Thymus (tissue), 14 donors: ENCODE measurements at places on chromosomes 12 and 14.

DNA sequence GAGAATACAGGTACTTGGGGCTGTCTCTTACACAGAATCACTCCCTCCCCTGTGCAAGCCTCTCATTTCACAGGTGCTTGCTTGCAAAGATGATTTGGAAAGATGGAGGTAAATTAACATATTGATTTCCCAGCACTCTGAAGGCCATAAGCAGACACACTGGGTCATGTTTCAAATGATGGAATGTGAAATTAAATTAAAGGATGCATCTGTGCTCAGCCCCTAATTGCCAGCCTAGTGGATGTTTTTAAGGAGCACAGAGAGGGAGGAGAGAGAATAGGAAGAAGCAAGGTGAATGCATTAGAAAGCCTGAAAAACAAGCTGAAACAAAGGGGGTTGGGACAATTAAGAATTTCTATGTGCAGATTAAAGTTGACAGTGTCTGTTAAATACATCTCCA, 96.1 kb upstream of the GRIP1 start:
- no peak for DNase-seq

DNA sequence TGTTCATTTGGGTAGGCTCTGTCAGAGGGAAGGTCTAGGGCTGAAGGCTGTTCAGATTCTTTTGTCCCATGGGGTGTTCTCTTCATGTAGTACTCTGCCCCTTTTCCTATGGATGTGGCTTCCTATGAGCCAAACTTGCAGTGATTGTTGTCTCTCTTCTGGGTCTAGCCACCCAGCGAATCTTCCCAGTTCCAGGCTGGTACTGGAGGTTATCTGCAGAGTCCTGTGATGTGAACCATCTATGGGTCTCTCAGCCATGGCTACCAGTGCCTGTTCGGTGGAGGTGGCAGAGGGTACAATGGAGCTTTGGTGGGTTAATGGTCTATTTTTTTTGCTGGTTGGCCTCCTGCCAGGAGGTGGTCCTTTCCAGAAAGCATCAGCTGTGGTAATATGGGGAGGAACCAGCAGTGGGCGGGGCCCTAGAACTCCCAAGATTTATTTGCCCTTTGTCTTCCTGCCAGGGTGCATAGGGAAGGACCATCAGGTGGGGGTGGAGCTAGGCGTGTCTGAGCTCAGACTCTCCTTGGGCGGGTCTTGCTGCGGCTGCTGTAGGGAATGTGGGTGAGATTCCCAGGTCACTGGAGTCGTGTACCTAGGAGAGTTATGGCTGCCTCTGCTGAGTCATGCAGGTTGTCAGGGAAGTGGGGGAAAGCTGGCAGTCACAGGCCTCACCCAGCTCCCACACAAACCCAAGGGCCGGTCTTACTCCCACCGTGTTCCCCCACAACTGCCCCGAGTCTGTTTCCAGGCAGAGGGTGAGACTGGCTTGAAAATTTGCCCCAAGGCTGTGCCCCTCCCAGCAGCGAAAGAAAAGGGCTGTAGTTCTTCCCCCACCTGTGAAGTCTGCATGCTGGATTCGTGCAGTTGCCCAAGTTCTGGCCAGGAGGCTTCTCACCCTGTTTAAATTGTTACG, 17.5 kb downstream of the MTRFR start:
- no peak for DNase-seq

GRCh38 chr14:100983710-100984109, 80.2 kb upstream of the RTL1 start:
- no peak for DNase-seq

DNA sequence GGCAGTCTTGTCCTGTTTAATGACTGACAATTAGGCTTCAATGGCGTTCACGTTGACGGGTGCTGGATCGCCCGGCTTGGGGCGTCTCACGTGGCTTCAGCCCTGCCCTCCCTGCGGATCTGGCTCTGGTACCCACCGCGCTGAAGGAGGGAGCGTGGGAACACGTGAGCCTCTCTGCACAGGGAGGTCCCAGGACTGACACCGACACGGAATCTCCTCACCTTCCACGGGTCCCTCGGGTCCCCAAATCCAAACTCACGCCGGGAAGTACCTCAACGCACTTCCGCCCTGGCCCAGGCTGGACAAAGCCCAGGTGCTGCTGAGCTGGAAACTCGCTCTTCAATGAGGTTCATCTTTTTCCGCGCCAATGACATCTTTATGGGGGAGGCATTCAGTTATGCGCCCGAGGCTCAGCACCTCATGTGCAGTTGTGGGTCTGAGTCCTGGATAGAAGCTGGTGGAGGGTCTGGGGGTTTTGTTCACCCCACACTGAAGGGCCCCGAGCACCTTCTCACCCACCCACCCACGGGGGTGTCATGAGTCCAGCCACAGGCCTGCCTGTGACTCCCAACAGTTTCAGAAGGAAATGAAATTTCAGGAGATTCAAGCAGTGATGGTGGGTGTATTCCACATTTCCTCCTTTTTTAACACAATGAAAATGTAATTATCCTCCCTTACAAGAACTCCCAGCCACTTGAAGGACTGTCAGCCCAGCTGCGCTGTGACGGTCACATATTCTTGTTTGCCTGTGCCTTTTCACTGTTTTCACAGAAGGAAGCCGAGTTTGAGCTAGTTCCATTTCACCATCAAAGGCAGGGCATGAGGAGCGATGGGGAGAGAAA, 251.7 kb upstream of the SFSWAP start:
- DNase-seq, result no peak

DNA sequence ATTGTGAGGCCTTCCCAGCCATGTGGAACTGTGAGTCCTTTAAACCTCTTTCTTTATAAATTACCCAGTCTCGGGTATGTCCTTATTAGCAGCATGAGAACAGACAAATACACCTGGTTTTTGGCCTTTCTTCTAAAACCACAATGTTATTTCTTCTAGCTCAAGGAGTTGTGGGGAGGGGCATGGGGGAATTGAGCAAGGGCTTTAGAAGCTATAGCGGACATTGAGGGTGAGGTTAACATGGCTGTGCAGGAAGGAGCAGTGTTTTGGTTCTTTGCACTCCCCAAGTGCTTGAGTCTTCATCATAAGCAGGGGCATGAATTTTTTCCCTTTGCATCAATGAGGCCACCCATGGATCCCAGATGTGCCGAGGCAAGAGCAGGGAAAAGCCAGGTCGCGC, 86.8 kb downstream of the SPRING1 start:
- DNase-seq, result no peak

GRCh38 chr12:95789126-95790032, 1.2 kb downstream of the NTN4 start:
- DNase-seq, result no peak

DNA sequence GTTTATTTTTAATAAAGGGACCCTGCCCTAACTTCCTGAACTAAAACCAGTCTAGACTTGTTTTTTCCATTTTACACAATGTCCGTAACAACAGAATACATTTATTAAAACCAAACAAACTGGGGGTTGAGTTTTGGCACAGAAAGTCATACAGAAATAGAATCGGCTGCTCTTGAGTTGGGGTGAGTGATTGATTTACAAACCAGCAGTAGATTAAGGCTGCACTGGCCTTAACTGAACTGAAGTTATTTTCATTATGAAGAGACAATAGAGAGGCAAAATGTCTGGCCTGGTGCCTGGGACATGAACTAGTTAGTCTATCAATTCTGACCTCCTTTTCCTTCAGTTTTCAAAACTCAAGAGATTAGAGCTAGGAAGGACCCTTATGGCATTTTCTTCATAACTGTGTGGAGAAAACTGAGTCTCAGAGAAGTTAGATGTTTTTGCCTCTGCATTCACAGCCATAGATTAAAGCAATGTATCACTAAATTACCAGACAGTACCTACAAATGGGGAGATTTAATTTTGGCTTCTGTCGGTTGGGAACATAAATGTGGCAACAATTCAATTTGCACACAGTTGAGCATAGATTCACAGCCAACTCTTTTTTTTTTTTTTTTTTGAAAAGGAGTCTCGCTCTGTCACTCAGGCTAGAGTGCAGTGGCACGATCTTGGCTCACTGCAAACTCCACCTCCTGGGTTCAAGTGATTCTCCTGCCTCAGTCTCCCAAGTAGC, 19.8 kb upstream of the MGP start:
- DNase-seq, result no peak

- DNase-seq, result no peak
Observed at GRCh38 chr12:130595566-130595965, 120.5 kb downstream of the RIMBP2 start.

DNA sequence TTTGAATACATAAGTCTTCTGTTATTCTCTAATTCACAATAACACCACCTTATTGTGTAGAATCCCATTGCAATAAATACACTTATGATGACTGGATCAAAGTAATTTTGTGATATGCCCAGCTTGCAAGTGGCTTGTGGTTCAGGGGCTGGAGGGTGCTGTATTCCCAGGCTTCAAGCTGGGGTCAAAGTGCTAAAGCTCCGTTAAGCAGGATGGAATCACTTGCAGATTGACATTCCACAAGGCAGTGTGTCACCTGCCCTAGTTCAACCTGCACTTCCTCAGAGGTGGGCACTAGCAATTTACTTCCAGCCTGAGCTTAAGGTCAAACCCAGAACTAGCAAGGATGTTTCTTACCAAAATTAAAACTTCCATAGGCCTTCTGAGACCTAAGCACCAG, 166.6 kb downstream of the SSPN start:
- DNase-seq, result no peak

GRCh38 chr14:51310505-51310944, 70.5 kb downstream of the TMX1 start:
- DNase-seq, result no peak

DNA sequence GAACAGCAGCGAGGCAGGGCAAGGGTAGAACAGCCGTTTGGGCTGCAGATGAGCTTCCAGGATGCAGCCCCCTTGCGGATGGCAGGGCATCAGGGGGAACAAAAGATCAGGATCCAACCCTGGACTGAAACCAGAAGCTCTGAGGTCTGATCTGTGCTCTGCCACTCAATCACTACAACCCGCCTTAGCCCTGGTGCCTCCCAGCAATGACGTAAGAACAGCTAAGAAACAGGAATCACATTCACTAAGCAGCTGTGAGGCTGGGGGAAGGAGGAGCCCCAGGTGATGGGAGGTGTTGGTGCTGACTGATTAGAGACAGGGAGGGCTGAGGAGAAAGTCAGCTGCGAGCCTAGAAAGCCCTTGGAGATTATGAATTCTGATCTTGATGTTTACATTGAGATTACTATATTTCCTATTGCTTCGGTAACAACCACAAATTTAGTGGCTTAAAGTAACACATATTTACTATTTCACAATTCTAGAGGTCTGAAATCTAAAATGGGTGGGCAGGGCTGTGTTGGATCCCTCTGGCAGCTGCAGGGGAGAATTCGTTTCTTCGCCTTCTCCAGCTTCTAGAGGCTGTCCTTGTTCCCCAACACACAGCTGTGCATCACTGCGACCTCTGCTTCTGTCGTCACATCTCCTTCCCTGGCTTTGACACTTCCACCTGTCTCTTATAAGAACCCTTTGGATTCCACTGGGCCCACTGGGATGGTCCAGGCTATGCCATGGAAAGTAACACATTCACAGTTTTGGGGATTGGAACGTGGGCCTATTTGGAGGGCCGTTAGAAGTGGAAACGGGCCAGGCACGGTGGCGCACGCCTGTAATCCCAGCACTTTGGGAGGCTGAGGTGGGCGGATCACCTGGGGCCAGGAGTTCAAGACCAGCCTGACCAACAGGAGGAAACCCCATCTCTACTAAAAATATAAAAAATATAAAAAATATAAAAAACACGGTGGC, 6.1 kb upstream of the CD9 start:
- DNase-seq, result peak; percentile 64

GRCh38 chr12:93673084-93673483, 4.1 kb upstream of the CRADD start:
- DNase-seq, result no peak

- no peak for DNase-seq
Observed at GRCh38 chr12:39581592-39581991, 38.0 kb downstream of the ABCD2 start.

GRCh38 chr12:86712425-86712843, 456.2 kb upstream of the MGAT4C start:
- no peak for DNase-seq
